Aorta (tissue), 5 donors: ENCODE measurements at places on chromosomes 7 and 10. TPM values are rescaled to one million over a fixed set of nuclear protein-coding genes. Genes with fewer than 3 reads are reported as not detected.

DNA sequence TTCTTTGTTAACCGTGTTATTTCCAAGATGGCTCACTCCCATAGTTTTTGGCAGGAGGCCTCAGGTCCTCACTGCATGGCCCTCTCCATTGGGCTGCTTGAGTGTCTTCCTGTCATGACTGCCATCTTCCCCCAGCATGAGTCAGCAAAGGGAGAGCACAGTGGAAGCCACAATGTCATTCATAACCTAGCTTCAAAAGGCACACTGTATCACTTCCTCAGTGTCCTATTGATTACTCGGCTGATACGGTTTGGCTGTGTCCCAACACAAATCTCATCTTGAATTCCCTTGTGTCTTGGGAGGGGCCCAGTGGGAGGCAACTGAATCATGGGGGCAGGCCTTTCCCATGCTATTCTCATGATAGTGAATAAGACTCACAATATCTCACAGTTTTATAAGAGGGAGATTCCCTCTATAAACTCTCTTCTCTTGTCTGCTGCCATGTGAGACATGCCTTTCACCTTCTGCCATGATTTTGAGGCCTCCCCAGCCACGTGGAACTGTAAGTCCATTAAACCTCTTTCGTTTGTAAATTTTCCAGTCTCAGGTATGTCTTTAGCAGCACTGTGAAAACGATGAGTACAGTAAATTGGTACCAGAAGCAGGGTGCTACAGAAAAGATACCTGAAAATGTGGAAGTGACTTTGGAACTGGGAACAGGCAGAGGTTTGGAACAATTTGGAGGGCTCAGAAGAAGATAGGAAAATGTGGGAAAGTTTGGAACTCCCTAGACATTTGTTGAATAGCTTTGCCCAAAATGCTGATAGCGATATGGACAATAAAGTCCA is 106.5 kb downstream of the PRLHR start:
- DNase-seq = no peak

DNA sequence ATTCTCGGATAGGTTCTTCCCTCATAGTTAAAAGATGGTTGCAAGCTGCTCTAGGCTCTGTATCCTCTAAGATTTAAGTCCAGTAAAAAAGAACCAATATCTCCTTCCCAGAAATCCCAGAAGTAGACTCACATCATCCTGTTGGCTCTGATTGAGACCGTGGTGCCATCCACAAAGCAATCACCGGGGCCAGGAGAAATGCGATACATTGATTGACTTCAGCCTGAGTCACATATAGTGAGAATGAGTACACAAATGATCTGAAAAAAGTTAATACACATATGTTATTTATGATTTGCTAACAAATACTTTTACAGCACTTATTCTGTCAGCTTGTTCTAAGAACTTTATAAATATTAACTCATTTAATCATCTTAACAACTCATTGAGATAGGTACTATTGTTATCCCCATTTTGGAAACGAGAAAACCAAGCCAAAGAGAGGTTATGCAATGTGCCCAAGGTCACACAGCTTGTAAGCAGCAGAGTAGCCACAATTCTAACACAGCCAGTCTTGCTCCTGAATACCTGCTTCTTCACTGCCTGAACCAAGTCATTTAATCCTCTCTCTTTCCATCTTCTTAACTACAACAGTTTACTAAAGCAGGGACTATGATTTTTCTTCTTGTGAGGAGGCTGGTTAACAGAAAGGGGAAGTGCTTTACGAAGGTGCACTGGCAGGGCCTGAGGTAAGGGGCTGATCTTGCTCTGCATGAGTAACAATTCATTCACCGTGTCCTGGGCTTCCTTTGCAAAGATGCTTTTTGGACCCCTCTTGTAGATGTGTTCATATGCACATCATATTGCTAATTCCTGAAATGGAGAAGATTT is 177.0 kb downstream of the REEP3 start:
- DNase-seq = no peak

DNA sequence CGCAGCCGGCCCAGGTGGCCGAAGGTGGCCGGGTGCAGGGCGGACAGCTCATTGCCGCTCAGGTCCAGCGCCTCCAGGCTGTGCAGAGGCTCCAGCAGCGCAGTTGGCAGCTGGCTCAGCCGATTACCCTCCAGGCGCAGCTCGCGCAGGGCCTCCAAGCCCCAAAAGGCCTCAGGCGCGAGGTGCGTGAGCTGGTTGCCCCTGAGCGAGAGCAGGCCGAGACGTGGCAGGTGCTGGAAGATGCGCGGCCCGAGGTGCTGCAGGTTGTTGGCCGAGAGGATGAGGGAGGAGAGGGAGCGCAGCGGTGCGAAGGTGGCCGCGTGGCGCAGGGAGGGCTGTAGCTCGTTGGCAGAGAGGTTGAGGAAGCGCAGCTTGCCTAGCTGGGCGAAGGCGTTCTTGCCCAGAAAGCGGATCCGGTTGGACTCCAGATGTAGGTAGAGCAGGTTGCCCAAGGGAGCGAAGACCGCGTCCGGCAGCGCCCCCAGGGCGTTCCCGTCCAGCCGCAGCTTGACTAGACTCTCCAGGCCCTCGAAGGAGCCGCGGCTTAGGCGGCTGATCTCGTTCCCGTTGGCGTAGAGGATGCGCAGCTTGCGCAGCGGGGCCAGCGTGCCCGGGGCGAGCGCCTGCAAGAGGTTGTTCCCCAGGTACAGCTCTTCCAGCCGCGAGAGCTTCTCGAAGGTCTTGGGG is 923 bp downstream of the TRIL start:
- DNase-seq = peak; percentile 81

- no peak for DNase-seq
Observed at GRCh38 chr10:100728928-100729861, 16.2 kb upstream of the PAX2 start.

- no peak for DNase-seq
Observed at GRCh38 chr7:50851891-50852290, 69.2 kb upstream of the GRB10 start.

GRCh38 chr7:159083698-159084068 is 61.0 kb downstream of the VIPR2 start:
- no peak for DNase-seq

GRCh38 chr10:35578618-35578956 is 26.6 kb upstream of the GJD4 start:
- DNase-seq = no peak

DNA sequence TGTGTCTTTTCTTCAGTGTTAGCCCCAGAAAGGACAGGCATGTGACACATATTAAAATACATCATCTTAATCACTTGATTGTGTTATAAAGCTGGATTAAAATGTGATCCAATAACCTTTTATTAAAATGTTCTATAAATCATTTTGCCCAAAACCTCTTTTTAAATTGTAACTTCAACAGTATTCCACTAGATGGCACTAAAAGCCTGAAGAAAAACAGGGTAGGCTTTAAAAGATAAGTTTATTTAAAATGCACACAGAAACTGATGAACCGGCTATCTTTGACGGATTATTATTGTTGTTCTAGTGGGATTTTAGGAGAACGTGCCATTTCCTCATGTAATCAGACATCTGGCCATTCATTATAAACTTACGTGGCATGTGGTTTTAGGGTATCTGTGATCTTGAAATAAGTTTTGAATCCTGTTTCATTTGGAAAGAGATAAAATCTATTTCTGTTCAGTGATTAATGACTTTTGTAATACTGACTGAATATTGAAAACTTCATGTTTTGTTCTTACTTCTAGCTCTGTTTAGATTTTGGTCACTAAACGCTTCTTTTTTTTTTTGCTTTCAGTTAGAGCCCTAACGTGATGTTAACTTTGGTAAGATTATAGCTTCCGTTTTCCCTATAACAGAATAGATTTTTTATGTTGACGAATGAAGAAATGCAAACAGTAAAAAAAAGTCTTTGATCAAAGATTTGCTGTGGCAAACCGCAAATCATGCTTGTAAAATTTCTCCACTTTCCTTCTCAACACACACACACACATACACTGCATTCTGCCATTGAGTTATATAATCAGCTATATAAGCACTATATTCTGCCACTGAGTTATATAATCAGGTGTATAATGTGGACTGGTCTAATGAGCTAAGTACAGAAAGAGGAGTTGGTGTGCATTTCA is 13.6 kb downstream of the VPS50 start:
- no peak for DNase-seq

GRCh38 chr10:127877699-127878098 is 15.0 kb downstream of the CLRN3 start:
- DNase-seq = no peak

DNA sequence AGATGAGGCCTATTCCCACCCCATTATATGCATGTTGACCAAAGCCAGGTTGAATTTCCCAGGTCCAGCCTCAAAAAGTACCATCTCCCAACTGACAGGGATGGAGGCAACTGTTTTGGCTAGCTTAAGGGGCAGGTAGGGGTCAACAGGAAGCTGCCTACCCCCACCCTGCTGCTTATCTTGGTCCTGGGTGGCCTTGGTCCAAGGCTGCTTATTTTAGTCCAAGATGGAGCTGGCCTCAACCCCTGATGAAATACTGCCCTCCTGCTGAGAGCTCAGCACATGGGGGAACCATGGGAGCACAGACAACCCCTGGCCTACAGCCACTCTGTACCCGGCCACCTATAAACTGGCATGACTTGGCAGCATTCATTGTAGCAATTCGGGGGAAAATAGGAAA is 23.1 kb downstream of the MYO1G start:
- DNase-seq = no peak

DNA sequence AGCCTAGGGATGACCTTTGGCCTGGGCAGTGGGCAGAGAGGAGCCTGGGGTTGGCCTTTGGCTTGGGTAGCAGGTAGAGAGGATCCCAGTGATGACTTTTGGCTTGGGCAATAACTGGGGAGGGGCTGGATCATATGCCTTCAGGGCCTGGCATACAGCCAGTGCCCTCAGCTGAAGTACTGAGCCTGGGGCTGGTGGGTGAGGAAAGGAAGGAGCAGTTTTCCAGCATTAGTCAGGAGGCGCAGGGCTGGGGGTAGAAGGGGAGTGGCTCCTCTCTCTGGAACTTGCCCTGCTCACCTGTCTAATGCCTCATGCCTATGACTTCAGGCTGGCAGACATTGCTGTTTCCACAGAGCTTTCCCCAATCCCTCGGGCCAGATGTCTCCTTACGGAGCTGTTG is 15.2 kb upstream of the COMTD1 start:
- DNase-seq = peak; percentile 27

- peak; percentile 81 for DNase-seq
Observed at GRCh38 chr10:3136763-3137611, 35.6 kb downstream of the PITRM1 start.

- no peak for DNase-seq
Observed at GRCh38 chr7:121302214-121302745, 26.5 kb upstream of the WNT16 start.

DNA sequence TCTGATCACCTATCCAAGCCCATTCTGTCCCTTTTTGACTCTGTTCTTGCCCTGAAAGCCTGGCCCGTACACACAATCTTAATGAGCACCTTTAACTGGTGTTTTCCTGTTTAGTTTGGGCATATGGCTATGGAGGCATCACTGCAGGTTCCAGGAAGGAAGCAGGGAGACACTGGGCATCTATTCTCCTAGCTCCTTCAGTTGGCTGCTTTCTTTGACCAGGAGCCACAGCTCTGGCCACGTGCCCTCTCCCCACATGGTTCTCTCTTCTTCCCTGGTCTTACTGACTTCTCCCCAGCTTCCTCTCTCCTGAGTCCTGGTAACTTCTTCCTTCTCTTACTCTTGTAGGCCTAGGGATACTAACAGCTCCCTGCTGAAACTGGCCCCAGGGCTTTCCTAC is 144.4 kb downstream of the CREB5 start:
- DNase-seq = no peak

DNA sequence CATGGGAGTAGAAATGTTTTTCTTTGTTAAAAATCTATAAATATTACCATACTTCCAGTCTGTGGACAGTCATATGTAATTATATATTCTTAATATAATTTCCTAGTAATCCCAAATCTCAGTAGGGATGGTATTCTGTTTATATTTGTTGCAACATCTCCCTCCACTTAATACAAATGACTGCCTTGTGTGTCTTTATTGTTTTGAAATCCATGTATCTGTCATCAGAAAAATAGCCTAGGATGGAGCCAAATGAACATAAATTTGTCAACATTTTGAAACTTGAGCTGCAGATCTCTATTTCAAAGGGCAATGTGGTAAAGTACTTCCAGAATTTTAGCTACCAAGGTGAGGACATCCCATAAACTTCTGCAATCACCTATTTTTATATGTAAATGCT is 290.7 kb downstream of the TSPAN12 start:
- DNase-seq = no peak

- DNase-seq = peak; percentile 96
Observed at GRCh38 chr10:91632671-91633550, at the start of gene PPP1R3C. TSS of gene PPP1R3C (minus strand) at chr10:91633071. CDS start at chr10:91632969, 102 bp downstream.

- no peak for DNase-seq
Observed at GRCh38 chr7:19572566-19572965, 136.3 kb downstream of the POLR1F start.

- DNase-seq = no peak
Observed at GRCh38 chr7:36318116-36318515, 71.5 kb upstream of the ANLN start.

DNA sequence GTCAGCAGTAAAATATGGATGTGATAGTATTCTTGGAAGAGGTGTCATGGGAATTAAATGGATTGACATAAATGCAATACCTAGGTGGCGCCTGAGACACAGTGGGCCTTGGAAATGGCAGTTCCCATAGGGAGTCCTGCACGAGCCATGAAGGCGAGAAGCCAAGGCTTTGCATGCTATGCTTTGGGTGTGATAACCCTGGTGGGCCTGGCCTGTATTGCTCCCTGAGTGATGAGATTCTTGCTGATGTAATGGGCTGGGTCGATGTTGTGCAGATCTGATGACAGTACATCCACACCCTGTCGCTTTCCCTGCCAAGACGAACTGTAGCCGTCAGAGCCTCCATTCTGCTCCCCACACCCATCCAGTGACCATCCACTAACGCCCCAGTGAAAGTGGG is 46.4 kb downstream of the CREB5 start:
- no peak for DNase-seq

- no peak for DNase-seq
Observed at GRCh38 chr7:30139836-30140384, 5.1 kb downstream of the MTURN start.

DNA sequence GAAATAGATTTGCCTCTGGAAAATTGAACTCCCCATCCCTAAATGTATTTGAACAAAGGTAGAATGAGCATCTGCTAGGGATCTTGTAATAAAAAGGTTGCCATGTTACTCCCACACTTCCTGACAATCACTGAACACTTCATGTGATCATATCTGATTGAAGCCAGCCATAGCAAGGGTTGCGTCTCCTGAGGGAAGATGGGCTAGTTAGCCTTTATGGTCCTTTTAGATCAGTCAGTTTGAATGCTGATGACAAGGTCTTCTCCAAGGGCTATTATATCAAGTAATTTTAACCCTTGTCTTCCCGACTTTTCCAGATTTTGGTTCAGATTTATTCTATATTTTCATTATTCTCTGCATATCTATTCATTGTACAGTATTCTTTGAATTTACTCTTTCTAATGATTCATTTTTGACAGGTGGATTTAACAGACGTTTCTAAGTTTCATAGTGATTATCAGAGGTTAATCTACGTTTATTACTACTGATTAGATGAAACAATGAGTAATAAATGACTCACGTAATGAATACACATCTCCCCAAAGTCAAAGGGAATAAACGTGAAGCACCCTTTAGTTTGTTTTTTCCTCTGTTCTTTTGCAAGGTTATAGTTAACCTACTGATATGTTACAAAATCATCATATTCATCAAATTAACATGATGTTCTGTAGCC is 28.1 kb downstream of the CSGALNACT2 start:
- DNase-seq = no peak

The GPER1 gene
- 5.0 TPM for polyA plus RNA-seq

The IDI2 gene
- 0.10 TPM for polyA plus RNA-seq

The ELN gene
- polyA plus RNA-seq = 262 TPM

The SCART1 gene
- polyA plus RNA-seq = not detected

The MACROH2A2 gene
- 2.1 TPM for polyA plus RNA-seq

The GRID2IP gene
- not detected for polyA plus RNA-seq

The PNLIP gene
- polyA plus RNA-seq = 0.88 TPM

The TMEM213 gene
- not detected for polyA plus RNA-seq

The GOLGA7B gene
- 0.13 TPM for polyA plus RNA-seq

The EDRF1 gene
- 23.6 TPM for polyA plus RNA-seq

The CPED1 gene
- polyA plus RNA-seq = 39.5 TPM

The CLDN4 gene
- 0.69 TPM for polyA plus RNA-seq
